ENCODE measurements at places on chromosomes 6 and 20.

GRCh38 chr6:4518506-4518905 is 257.7 kb upstream of the CDYL start:
- DNase-seq, result peak; percentile 19

DNA sequence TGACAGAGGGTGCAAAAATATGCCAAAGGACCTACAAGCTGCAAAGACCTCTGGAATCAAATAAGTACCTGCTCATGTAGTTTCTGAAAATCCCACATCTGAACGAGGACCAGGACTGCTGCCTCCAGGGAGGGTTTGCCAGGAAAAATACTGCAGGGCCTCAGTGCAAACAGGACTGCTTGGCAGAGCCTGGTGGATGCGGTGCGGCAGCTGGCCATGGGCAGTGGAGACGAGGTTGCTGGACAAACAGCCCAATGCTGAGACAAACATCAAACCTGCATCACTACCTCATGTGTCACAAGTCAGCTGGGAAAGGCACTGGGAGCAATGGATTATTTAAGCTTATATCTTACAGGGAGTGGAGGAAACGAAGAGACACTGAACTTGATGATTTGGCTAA is 238.8 kb downstream of the PAX1 start:
- DNase-seq, result no peak

- DNase-seq, result no peak
These were observed 33.7 kb upstream of the ZBP1 start for GRCh38 chr20:57653910-57654309.

- no peak for DNase-seq
These were observed 221.7 kb downstream of the ARHGAP18 start for GRCh38 chr6:129488313-129488712.

- no peak for DNase-seq
These were observed 603.1 kb downstream of the HACE1 start for GRCh38 chr6:104256646-104257045.

- no peak for DNase-seq
These were observed 9.4 kb downstream of the HSF2 start for GRCh38 chr6:122408702-122409458.

- DNase-seq, result no peak
These were observed 443.9 kb upstream of the CDH4 start for GRCh38 chr20:60808003-60808672.

DNA sequence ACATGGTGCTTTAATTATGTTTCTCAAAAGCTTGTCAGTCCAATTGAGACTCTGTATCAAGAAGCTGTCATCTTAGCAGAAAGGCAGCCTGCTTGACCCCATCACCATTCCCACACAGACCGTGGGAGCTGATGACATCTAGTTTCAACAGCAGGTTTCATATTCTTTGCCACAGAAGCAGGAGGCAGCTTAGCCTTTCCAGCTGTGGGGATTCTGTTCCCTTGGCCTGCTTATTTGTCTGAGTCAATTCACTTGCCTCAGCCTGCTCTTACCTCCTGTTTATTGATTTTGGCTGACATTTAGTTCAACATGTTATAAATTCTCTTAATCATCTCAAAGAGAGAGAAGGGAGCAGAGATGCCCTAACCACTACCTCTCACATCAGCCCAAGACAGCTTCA is 527.7 kb downstream of the ADGRB3 start:
- DNase-seq, result no peak

DNA sequence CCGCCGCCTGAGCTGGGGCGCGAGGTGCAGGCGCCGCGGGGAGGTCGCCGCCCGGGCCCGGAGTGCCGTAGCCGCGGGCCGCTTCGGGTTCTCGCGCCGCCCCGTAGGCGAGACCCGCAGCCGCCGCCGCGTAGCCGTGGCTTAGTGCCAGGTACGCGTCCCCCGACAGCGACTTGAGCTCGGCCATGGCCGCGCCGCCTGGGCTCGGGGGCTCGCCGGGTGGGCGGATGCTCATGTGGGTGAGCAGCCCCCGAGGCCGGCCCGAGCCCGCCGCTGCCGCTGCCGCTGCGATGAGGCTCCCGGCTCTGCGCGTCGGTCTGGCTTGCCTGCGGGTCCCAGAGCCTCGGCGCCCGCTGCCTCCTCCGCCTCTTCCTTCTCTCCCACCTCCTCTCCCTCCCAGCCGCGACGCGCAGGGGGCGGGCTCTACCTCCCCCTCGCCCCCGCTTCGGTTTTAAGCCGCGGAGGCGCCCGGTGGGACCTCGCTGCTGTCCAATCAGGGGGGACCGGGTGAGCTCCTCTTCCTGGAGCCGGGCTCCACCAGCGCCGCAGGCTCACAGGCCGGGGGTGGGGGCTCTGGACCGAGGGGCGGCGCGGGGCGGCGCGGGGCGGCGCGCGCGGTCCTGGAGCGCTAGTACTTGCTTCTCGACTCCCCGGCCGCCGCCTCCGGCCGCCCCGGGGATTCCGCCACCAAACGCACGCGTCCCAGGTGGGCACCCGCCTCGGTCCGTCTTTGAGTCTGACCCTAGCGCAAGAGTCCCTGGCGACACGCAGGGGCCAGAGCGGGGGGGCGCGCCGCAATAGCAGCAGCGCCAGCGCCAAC is at the start of gene BHLHE23:
Gene BHLHE23 (minus strand): TSS at position 425 of the 820 bp plus-strand sequence. CDS start 190 bp downstream, at position 235.
- DNase-seq, result no peak

DNA sequence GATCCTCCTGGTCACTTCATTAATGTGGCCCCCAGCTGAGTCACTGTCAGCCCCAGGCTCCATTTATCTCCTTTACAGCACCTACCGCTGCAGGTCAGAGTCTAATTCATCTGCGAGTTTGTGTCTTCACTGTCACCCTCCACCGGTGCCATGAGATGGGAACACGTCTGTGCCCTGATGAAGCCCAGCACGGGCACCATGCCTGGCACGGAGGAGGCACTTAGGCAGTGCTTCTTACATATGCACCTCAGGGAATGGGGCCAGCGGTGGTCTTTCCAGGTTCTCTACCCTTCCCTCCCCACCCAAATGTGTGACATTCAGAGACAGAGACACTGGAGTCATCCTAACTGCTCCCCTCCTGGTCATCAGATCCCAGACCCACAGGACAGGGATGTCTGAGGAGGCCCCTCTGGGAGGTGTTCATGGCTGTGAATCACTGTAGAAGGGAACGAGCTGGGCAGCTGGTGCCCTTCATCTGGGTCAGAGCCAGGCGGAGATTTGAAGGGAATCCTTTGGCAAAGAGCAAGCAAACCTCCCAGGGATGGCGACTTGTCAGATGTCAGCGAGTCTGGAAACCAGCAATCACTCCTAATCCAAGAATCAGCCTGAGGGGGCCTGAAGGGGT is 364.6 kb downstream of the PREX1 start:
- no peak for DNase-seq

DNA sequence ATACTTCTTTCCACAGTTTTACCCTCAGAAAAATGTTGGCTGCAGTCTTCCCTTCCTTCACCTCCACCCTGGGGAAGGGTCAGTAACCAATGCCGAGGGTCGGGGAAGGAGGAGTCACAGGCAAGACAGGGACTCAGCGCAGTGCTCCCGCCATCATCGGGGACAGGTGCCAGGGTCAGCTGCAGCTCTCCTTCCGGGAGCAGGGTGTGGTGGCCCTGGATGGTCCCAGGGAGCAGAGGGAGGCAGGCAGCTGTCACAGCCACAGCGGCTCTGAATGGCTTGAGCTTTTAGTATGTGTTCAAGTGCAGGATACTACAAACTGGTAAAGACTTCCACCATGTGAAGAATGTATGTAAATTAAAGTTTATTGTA is 26.0 kb upstream of the PI16 start:
- no peak for DNase-seq

DNA sequence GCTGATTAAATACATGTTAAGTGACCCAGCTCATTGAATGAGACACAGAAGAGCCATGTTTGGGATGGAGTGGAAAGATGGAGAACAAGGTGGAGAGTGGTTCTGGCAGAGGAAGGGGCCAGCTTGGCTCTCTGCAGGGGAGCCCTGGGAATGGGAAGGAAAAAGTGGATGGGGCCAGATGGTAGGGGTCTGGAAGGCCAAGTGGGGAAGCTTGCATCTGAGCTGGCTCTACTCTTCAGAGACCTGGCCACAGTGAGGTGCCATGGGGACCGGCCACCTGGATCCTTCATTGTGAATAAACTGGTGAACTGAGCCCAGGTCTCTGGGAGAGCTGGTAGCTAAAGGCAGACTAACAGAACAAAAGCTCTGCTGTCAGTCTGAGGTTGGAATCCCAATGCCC is 48.9 kb upstream of the SIRPA start:
- no peak for DNase-seq

- no peak for DNase-seq
These were observed 282.5 kb downstream of the ESR1 start for GRCh38 chr6:152089992-152090391.

- DNase-seq, result no peak
These were observed 174.3 kb upstream of the TNFAIP3 start for GRCh38 chr6:137692806-137693205.

DNA sequence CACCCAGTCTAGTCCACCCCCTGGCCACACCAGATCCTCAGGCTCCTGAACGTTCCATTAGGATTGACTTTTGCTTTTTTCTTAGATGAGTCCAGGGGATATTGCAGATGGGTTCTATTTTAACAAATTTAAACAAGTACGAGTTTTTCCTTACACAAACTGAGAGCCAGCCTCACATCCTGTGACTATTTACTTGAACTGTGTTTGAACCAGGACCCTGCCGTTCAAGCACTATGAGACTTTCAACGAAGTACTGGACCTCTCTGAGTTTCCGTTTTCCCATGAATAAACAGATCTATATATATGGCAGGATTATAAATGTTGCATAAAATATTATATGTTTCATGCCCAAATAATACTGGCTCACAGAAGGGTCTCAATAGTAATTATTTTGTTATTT is 1.4 kb upstream of the METTL24 start:
- DNase-seq, result no peak

- no peak for DNase-seq
These were observed 1.5 kb downstream of the PBX2 start for GRCh38 chr6:32188381-32189068.

DNA sequence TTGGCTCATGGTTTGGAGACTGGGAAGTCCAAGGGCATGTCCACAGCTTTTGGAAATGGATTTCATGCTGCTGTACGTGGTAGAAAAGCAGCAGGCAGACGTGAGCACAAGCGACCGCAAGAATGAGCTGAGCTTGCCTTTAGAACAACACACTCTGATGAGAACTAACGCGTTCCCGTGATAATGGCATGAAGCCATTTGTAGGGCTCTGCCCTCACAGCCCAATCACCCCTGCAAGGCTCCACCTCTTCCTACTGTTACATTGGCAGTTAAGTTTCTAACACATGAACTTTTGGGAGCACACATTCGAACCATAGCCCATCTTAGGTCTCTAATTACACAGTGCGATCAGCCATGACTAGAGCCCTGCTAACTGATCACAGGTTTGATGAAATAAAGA is 107.5 kb upstream of the TMEM170B start:
- no peak for DNase-seq

GRCh38 chr20:57667388-57667787 is 42.4 kb downstream of the PMEPA1 start:
- DNase-seq, result no peak

DNA sequence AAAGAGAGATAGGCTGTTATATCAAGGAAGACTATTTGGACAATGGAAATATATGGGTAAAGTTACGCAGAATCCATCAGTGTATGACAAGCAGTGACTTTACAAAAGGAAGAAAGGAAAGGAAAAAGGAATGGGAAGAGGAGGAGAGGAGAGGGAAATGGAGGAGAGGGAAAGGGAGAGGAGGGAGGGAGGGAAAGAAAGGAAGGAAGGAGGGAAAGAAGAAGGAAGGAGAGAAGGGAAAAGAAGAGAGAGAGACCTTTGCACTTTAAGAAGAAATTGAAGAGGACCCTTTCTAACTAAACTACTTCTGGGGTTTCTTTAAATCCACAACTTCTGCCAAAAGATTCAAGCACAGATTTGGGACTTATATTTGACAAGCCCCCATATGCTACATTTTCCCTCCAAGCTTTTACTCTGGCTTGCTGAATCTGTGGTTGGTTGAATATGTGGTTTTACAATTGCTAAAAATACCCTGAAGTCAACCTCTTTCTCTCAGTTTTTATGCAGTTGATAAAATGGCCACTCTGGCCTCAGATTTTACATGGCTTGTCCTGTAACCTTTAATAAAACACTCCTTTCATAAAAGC is 120.8 kb upstream of the RAB32 start:
- no peak for DNase-seq

- DNase-seq, result no peak
These were observed 586 bp upstream of the NQO2 start for GRCh38 chr6:2998998-2999617.

- no peak for DNase-seq
These were observed 12.9 kb upstream of the PRND start for GRCh38 chr20:4708856-4709255.

GRCh38 chr20:23226612-23227265 is 123.9 kb upstream of the NXT1 start:
- DNase-seq, result no peak

DNA sequence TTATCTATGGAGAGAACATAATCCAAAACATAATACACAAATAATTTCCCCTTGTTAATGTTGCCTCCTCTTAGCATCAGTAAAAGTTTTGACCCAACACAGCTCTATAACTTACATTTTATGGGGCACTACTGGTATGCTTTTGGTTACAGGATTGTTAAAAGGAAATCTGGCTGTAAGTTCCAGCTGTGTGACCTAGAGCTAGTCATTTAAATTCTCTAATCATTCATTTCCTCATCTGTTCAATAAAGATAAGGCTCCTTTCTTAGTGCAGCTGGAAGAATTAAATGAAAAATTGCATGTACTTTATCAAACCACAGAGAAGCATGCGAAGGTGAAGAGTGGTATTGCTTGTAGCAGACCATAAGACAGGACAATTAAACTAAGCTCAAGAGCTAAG is 4.6 kb downstream of the SLC17A2 start:
- no peak for DNase-seq

GRCh38 chr6:42049948-42050296 is 402 bp upstream of the TAF8 start:
- no peak for DNase-seq

DNA sequence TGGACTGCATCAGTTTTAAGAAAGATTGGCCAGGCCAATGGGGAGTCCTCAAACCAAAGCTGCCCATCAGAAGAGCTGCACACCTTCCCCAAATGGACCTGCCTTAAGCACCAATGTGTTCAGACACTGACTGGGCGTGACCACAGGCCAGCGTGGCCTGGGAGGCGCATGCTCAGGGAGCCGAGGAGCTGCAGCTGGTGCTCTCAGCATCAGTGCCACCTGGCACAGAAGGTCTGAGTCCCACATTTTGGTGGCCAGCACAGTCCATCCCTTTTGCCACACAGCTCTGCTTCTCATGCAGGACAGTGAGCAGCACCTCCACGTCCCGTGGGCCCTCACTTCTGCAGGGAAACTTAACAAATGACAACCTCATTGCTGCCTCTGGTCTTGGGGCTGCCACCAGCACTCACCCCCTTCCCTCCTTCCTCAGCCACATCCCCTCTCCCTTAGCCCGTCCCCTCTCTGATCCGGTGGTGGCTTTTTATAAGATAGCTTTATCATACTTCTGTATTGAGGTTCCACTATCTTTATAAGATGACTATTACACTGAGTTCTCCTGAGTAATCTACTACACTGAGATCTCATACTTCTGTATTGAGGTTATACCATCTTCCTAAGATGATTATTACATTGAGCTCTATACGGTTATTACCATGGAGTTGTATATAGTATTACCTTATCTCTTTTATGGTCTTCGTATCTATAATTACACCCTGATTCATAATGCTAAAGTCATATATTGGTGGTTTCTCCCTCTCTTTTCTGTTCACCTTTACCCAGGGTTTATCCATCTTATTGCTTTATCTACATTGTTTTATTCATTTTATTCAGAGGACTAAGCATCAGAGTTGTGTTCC is 109.1 kb downstream of the TOX2 start:
- no peak for DNase-seq

- no peak for DNase-seq
These were observed 31.9 kb downstream of the DUSP22 start for GRCh38 chr6:324116-324728.

GRCh38 chr20:24332956-24333355 is 136.5 kb upstream of the SYNDIG1 start:
- DNase-seq, result no peak
